ENCODE measurements at places on chromosomes 5 and 9. TPM values are rescaled to one million over a fixed set of nuclear protein-coding genes. Genes with fewer than 3 reads are reported as not detected.

Gene CDH6
- 52.0 TPM for total RNA-seq

Gene GABRA1
- total RNA-seq = 17.2 TPM

Gene CTSL
- total RNA-seq = 20.3 TPM

Gene NUTM2G
- not detected for total RNA-seq

Gene NSUN2
- total RNA-seq = 83.6 TPM

Gene ADRB2
- total RNA-seq = 0.94 TPM

Gene XRCC4
- 7.2 TPM for total RNA-seq

Gene CMBL
- total RNA-seq = 3.4 TPM

Gene SPATA31D4
- total RNA-seq = not detected

Gene RIMOC1
- 27.5 TPM for total RNA-seq

Gene ACOT12
- total RNA-seq = 5.0 TPM

Gene CD72
- total RNA-seq = not detected

Gene CAMK4
- 141 TPM for total RNA-seq

Gene RIOK2
- total RNA-seq = 29.1 TPM

Gene PFDN1
- 50.7 TPM for total RNA-seq

Gene TSSK1B
- 0.31 TPM for total RNA-seq

Gene RASGRF2
- total RNA-seq = 22.5 TPM

Gene PTGDS
- 11.9 TPM for total RNA-seq

Gene BTNL8
- not detected for total RNA-seq

Gene SHROOM1
- 0.94 TPM for total RNA-seq

Gene OLFM1
- 76.7 TPM for total RNA-seq

Gene CD180
- total RNA-seq = 0.31 TPM

Gene ZNF483
- total RNA-seq = 45.7 TPM

Gene PCDHGA9
- total RNA-seq = 38.2 TPM

Measured in parietal lobe (tissue), 2 donors.